Fibroblast of skin of scalp (primary cell): ENCODE measurements at places on chromosomes 1 and 21.

DNA sequence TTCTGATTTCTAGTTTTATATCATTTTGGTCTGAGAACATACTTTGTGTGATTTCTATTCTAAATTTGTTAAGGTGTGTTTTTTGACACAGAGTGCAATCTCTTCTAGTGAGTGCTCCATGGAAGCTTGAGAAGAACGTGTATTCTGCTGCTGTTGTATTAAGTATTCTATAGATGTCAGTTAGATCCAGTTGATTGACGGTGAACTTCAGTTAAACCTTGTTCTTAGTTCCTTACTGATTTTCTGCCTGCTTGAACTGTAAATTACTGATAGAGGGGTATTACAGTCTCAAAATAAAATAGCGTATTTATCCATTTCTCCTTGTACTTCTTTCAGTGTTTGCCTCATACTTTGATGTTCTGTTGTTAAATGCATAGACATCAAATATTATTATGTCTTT lies 248.1 kb upstream of the GREM2 start:
- DNase-seq, result no peak

DNA sequence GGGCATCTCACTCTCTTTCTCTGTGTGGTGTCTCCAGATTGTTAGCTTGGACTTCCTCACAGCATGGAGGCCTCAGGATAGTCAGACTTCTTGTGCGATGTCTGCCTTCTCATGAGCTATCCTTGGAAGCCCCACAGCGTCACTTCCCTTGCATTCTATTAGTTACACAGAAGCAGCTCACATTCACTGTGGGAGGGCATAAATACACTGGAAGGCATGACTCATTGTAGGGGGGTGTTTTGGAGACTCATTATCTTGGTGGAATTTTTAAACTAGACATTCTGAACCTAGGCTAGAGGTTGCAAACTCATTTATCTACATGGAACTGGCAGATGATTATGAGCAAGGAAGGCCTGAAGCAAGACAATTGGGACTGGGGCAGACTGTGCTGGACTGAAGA lies 21.4 kb upstream of the FASLG start:
- DNase-seq, result peak; percentile 83

DNA sequence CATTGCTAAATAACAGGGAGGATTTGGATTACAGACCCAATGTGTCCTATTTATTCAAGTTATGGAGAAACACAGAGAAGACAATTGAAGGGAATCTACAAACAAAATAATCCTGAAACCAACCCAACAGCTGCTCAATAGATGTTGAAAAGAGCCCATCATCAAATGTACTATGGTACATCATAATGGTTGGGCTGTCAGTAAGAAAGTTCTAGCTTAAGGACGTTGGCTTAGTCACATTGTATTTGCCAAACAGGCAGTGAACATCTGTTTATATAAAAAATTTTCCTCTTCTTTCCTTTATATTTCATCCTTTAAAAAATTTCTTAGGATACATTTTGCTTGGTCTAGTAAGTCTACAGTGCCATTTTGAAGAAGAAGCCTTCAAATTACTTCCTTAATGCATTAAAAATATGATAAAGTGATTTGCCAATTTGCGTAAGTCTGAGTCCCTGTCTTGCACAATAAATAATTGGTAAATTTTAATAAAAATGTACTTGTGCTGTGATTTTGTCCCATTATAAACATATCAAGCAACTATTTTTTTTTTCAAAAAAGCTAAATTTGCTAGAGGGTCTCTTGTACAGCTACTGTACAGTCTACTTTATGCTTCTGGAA lies 14.4 kb downstream of the MAP3K7CL start:
- no peak for DNase-seq

- no peak for DNase-seq
Observed at GRCh38 chr21:21845901-21846300, 847.7 kb downstream of the NCAM2 start.

DNA sequence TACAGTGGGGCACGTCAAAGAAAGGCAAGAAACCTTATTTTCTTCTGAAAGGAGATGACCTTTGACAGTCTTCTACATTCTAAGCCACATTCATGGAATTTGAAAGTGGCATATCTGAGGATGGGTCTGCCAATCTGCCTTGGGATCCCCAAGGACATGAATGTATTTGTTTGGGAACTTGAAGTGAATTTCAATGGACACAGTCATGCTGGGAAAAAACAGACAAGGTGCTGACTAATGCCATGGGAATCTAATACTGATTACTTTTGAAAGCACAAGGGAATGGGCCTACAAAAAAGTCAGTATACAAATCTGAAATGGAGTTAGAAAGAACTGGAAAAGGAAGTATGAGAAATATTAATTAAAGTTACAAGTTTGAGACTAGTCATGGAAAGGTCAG lies 128.8 kb downstream of the KCNJ6 start:
- peak; percentile 96 for DNase-seq

DNA sequence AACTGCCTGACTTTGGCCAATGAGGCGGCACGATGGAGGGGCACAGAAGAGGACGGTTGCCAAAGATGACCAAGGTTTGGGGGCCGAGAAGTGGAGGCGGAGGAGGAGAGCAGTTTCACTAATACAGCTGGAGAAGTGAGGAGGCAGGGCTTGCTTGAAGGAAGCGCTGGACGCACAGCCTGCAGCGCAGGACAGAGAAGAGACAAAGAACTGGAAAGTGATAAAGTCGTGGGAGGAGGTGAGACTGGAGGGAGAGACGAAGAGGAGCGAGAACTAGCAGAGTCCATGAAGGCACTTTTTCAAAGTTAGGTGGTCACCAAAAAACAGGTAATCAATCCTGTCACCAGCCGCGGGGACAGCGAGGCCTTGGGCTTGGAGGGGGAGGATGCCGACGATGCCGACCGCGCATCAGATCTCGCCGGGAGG lies 771 bp downstream of the PACC1 start:
- DNase-seq, result peak; percentile 9

DNA sequence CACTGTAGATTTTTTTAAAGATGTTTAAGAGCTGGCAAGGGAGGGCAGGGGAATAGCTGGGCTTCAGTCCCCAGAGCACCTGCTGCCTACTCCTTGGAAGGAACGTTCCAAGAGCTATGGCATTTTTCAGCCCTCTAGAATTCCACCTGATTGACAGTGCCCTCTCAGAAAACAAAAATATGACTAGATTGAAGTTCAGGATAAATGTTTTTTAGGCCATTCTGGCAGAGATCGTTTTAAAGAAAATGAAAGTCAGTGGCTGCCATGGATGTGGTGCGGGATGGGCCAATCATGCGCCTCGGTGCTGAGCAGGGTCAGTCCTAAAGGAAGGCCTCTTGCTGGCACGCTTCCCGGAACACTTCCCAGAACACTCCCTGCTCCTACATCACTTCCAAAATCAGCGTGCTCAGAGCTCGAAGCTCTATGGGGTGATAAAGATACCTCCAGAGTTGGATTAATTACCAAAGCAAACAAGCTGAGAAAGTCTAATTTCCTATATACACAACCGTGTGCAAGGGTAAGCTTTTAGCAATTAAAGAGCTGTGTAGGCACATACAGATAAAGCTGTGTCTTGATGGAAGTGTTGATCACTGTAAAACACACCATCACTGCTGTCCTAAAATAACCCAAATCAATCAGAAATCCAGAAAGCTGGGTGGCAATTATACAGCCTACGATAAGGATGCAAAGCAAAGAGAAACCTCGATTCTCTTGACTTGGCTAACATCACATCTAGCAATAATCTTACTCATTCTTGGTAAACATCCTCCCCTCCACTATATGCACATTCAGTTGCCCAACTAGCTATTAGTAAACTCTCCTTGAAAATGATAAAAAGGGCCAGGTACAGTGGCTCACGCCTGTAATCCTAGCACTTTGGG lies 34.6 kb downstream of the TGFBR3 start:
- peak; percentile 86 for DNase-seq
